ENCODE measurements at places on chromosomes 1 and 21. TPM values are rescaled to one million over a fixed set of nuclear protein-coding genes. Genes with fewer than 3 reads are reported as not detected.

The PAPPA2 gene
- total RNA-seq: not detected

GRCh38 chr1:89381618-89382017 is 17.8 kb downstream of the GBP6 start:
- H3K27me3 ChIP-seq: no peaks in the 10 kb centered on the region
- H3K27ac ChIP-seq: no peak overlapping the region
- DNase-seq: no peak
- no peaks in the 10 kb centered on the region for H3K36me3 ChIP-seq

- H3K27ac ChIP-seq: no peak overlapping the region
- no peak overlapping the region for H3K4me3 ChIP-seq
- H3K36me3 ChIP-seq: no peaks in the 10 kb centered on the region
- no peaks in the 10 kb centered on the region for H3K27me3 ChIP-seq
Measured at GRCh38 chr1:216034506-216034905, 388.7 kb downstream of the USH2A start.

- no peaks in the 10 kb centered on the region for H3K27me3 ChIP-seq
- DNase-seq: no peak
- H3K4me3 ChIP-seq: no peak overlapping the region
Measured at GRCh38 chr1:210104103-210104502, 128.5 kb upstream of the SERTAD4 start.

GRCh38 chr1:76587212-76587611 is 280.1 kb upstream of the ST6GALNAC5 start:
- H3K36me3 ChIP-seq: no peaks in the 10 kb centered on the region
- no peak for DNase-seq
- H3K4me3 ChIP-seq: no peak overlapping the region
- no peaks in the 10 kb centered on the region for H3K27me3 ChIP-seq
- no peaks in the 10 kb centered on the region for H3K4me1 ChIP-seq
- H3K27ac ChIP-seq: no peak overlapping the region

The RHOU gene
- 49.8 TPM for total RNA-seq

GRCh38 chr1:24190983-24191461 is 3.9 kb upstream of the IFNLR1 start:
- H3K27me3 ChIP-seq: no peaks in the 10 kb centered on the region
- no peak for DNase-seq
- peaks cover 23% of the 10 kb centered on the region for H3K4me1 ChIP-seq
- H3K27ac ChIP-seq: peak overlapping the region; percentile 18

DNA sequence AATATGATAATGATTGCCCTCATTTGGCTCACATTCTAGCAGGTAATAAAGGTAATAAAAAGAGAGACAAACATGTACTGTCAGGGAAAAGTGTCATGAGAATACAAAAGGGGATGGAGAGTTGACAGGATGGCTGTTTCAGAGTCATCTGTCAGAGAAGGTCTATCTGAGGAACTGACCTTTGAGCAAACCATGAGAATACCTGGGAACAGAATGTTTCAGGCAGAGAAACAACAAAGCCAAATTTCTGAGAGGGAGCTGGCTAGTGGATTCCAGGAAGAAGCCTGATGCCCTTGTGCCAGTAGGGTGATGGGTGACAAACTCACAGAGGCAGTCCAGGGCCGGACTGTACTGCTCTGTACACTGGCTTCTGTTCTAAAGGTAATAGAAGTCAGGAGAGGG is 107.2 kb downstream of the C1orf21 start:
- peak overlapping the region; percentile 91 for H3K27ac ChIP-seq
- no peaks in the 10 kb centered on the region for H3K27me3 ChIP-seq
- H3K36me3 ChIP-seq: no peaks in the 10 kb centered on the region
- H3K4me3 ChIP-seq: no peak overlapping the region
- peaks cover 95% of the 10 kb centered on the region for H3K4me1 ChIP-seq
- DNase-seq: peak; percentile 88

The PPIH gene
- total RNA-seq: 6.5 TPM

DNA sequence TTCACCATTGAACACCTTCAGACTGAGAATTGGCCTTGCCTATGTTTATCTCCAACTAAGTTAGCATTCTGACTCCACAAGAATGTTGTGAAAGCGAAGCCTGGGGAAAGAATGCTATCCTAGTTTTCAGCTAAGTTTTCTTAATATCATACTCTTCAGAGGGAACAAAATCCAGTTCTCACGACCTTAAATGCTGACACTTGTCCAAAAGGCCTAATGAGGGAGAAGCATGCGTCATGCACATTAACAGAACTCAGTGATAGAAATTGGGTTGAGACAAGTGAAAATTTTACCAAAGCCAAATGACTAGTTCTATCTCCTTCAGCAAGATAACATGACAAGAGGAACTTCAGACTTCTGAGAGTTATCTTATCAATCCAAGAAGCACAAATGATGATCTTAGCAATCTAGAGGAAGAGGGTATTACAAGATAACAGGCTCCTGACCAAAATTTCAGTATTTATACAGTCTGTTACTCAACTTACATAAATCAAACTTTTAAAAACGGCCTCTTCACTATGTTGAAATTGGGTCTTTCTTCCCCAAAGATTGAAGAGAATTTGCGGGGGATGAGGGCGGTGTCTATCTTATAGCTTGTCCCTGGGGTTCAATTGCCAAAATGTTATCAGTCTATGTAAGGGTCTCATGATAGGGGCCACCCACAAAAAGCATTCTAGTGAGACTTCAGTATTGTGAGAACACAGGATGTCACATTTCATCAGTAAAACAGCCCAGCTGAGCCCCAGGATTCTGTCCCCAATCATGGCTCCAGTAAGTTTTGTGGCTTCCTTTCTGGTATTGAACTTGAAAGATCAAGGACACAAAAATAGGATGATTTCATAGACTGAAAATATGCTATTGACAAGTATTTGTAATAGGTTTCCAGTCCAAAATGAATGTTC is 26.5 kb upstream of the SLC45A3 start:
- H3K27me3 ChIP-seq: no peaks in the 10 kb centered on the region
- no peak overlapping the region for H3K27ac ChIP-seq
- H3K4me3 ChIP-seq: no peak overlapping the region
- H3K36me3 ChIP-seq: peaks cover 10% of the 10 kb centered on the region
- peaks cover 22% of the 10 kb centered on the region for H3K4me1 ChIP-seq
